IPS-NIHi11 (cell line): ENCODE measurements at places on chromosomes 1 and 21.

- DNase-seq = no peak
Observed at GRCh38 chr1:218357211-218357892, 12.2 kb downstream of the TGFB2 start.

DNA sequence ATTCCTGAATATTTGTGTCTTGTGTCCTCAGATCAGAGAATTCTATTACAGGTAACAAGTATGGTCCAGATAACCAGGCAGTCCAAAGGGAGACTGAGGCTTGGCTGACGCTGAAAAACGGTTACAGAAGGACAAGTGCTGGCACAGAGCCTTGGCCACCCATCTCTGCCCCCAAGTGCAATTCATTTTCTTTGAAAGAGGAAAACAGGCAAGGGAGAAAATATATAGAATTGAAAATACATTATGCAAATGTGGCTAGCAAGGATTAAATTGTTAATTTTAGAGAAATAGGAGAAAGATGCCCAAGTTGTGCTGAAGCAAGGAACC is 1.2 kb downstream of the SORT1 start:
- no peak for DNase-seq

DNA sequence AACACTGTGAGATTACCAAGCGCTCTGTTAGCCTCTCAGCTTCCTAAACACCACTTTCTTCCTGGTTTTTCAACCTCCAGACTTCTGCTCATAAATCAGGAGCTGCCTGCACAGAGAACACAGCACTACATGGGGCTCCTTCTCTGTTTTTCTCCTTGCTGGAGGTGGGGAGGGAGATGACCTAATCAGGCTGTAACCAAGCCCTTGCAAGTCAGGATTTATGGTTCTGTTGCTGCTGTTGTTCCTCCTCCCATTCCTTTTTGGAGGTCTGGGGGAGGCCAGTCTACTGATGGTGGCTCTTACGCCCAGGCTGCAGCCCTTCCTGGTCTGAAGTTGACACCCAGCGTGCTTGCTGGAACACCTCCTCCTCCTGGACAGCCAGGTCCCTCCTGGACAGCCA is 80.9 kb upstream of the AJAP1 start:
- DNase-seq = no peak

GRCh38 chr1:196144588-196144987 is 463.7 kb downstream of the KCNT2 start:
- no peak for DNase-seq

- DNase-seq = no peak
Observed at GRCh38 chr1:236282425-236282716, 613 bp upstream of the ERO1B start.

- no peak for DNase-seq
Observed at GRCh38 chr21:14677013-14677412, 130.9 kb upstream of the SAMSN1 start.

DNA sequence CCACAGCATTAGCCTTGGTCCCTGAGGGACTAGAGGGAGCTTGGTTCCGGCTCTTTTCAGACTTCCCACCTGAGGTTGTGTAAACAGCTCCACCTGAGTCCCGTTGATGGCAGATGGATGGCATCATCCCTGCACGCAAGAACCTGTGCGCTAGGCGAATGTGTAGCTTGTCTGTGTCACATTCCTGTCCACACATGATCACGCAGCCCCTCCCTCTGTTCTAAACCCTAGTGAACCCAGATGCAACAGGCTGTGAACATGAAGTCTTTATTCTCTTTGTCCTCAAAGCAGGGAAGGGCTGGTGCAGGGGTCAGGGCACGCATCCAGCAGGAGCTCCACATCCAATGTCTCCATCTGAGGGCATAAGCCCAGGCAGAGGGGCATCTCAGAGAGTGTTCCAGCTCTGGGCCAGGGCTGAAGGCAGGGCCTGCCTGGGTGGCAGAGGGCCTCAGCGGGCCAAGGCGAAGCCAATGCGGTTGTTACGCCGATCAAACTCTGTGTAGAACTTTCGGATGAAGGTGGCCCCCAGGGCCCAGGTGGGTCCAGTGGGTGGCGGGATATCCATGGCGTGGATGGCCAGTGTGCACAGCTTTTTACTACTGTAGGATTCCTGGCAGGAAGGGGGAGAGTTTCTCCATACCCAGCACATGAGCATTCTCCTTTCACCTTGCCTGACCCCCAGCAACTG is 2.9 kb upstream of the ETNK2 start:
- DNase-seq = no peak

GRCh38 chr1:170634824-170635410 is 29.0 kb upstream of the PRRX1 start:
- no peak for DNase-seq

- DNase-seq = no peak
Observed at GRCh38 chr1:7827126-7827955, 25.5 kb downstream of the UTS2 start.

DNA sequence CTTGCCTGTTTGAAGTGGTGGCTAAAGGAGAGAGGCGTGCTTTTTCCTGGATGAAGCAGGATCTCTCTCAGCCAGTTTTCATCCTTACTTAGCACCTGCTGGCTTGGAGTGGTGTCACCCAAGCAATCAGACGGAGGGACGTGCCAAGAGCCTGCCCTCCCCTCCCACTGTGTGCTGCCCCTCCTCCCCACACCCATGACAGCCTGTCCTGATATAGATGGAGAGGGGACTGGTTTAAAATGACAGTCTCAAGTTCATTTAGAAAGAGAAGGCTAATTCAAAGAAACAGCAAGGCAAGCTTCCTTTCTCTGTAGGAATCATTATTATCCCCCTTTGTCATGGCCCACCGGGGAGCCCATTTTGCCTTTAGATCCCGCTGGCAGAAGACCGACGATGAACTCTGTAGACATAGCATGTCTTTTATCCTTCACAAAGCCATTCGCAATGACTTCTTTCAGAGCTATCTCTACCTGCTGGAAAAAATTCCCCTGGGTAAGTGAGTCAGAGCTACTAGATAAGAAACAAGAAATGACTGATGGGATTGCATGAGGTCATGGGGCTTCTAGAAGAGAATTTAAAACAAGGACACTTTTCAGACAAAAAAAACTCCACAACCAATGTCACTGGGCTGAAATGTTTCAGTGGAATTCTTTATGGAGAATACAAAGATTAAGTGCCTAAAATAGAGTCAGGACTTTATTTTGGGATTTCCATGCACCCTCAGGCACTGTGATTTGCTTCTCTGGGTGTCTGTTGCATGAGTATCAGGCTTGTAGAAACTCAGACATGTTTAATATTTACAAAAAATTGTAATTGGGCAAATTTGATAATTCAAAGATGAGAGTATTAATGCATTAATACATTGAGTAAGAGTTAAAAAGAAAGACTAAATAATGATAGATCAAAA is at the start of gene NTMT2:
Gene NTMT2, plus strand, starts transcription at position 190 of the 907 bp plus-strand sequence. Its CDS starts 149 bp downstream, at position 339.
- DNase-seq = peak; percentile 48

DNA sequence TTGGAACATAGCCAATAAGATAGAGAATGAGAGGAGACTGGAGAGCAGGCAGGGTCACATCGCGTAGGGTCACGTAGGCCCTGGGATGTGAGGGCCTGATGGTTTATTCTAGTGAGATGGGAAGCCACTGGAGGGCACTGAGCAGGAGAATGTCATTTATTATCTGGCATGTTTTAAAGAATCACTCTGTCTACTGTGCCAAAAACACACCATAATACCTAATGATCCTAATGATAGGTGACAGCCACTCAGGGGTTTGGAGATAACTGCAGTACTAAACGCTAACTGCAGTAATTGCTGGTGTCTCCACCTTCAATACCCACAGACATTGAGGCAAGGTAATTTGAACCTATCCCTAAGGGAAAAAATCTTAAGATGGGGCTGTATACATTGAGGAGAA is 185.4 kb downstream of the TTLL7 start:
- no peak for DNase-seq

DNA sequence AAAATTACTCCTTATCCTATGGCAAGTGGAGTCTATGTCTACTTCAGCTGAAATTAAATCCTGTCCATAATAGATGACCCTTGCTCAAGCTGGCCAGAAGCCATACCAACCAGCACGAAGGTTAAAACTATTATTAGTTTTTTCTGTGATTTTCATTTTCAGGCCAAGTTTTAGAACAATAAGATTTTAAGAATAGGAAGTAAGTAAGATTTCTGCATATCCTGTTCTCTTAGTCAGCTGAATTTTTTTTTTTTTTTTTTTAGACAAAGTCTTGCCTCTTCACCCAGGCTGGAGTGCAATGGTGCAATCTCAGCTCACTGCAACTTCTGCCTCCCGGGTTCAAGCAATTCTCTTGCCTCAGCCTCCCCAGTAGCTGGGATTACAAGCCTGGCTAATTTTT is 6.1 kb upstream of the RBP7 start:
- no peak for DNase-seq

DNA sequence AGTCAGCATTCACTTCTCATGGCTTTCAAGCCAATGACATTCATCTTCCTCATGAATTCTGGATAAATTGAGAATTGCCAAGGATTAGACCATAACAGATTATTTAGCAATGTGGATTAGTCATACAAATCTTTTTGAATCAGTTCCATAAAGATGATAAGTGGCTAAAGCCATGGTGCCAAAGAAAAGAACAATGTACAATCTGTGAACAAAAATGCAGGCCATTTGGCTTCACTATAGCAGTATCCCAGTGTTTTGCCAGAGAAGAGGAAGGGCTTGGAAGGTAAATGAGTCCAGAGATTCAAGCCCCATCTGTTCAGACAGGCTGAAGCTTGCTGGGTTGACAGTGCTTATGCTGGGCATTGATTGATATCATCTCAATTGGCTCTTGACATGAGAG is 376.4 kb upstream of the LRRC7 start:
- no peak for DNase-seq

DNA sequence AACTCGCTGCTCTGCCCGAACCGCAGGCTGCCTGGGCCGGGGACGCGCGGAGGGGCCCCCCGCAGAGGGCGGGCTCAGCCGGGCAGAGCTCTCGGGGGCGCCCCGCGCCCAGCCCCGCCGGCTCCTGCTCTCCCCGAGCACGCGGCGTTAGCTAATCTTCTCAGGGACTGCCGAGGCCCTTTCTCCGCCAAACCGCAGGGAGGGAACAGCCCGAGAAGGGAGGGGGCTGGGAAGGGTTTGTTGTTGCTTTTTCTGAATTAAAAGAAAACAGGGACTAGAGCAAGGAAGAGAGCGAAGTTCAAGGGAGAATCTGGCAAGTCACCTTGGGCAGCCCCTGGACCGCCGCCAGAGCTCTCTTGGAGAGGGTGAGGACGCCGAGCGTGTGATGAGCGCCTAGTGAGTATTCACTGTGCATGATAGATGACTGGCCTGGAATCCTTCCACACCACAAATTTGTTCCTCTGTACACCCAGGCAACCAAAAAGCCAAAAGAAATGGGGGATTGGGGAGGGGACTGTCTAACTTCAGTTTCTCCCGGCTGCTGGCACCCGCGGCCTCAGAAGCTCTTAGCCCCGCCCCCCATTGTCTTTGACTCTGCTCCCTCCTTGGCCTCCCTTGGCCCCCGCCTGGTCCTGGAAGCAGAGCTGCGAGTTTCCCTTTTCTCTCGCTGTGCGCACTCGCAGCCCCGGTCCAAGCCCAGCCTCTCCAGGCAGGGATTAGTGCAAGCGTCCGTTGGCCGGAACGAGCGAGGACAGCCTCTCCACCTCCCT is 19.7 kb upstream of the LMX1A start:
- peak; percentile 83 for DNase-seq

DNA sequence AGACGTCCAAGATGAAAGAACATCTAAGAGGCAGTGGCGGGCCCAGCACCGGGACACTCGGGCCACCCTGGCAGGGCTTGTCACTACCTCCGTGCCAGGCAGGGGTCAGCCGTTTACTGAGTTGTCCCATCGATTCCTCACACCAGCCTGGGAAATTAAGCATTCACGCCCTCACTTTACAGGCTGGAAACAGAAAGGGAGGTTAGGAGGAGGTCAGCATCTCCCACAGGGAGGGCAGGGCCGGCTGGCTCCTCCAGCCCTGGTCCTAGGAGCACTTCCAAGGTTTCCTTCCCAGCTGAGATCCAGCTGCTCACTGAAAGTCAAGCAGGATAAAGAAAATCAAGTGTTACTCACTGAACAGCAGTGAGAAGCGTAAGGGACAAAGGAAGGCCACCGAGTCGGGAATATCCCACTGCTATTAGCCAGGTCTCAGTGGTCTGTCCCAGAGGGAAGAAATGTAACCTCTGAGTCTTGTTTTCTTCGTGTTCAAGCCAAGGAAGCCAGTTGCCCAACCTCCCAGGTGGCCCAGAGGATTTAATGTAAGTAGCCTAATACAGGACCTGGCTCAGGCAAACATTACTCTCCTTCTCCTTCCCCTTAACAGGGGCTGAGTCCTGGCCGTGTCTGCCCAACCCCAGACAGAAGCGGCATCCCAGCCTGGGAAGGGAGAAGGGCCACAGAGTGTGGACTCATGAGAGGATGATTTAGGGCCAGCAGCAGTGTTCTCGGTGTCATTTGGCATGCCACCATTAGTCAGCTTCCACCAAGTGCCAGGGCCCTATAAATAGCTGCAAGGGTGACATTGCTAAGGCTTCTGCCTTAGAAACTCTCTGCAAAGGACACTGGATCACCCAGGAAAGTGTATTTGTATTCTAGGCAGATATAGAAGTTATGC is 203.1 kb upstream of the GALNT2 start:
- DNase-seq = no peak

DNA sequence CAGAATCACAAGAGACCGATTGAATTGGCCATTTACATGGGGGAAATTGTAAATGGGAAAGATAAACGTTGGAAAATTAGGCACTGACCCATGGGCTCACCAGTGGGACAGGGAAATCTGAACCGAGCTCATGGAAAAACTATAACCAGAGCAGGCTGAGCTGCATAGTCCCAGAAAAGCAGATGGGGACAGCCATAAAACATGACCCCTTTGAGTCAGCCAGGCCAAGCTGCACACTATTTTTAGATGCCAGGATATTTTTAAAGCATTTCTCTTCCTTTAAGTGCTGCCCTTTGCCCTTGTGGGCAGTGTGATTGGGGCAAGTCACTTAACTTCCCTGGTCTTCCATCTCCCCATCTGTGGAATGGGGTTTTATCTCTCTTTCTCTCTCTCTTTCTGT is 184.1 kb downstream of the FOXD2 start:
- DNase-seq = no peak

GRCh38 chr21:26169061-26169610 is 1.4 kb downstream of the APP start:
- peak; percentile 56 for DNase-seq

DNA sequence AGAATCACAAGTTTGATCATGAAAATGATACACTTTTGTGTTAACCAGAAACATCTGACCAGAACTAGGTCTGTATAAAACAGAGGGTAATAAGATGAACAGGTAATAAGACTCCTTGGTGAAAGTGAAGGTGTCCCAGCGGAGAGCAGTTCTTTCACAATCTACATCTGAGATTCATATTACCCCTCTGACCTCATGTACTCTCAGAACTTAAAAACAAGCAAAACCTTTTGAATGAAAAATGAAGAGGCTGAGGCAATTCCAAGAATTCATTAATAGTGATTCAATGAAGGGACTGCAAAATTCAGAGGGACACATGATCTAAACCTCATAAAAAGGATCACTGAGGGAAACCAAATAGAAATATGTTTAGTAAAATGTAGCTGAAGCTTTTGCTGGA is 10.9 kb upstream of the MPZL1 start:
- DNase-seq = no peak

DNA sequence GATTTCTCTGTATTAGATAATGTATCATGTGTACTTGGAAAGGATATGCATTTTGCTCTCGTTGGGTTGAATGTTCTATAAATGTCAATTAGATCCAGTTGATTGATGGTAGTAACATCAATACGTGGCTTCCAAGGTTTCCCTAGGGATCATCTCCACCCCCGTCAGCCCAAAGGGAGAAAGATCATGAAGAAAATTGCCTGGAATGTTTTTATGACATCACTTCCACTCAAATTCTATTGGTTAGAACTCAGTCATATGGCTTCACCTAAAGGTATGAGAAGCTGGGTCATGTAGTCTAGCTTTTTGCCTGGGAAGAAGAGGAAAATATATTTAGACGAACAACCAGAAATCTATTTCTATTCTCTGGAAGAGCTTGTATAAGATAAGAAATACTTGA is at the start of gene C1orf185:
Gene C1orf185, plus strand, starts transcription at position 253 of the 400 bp plus-strand sequence. Its CDS starts 6 bp downstream, at position 259.
- no peak for DNase-seq
